GM10248 (cell line): ENCODE measurements at places on chromosomes 12 and 14.
A peak's percentile ranks its signal among the peaks of the same experiment; 100 is the strongest.

GRCh38 chr12:72631926-72632685, 359.9 kb downstream of the TRHDE start:
- no peak for DNase-seq

DNA sequence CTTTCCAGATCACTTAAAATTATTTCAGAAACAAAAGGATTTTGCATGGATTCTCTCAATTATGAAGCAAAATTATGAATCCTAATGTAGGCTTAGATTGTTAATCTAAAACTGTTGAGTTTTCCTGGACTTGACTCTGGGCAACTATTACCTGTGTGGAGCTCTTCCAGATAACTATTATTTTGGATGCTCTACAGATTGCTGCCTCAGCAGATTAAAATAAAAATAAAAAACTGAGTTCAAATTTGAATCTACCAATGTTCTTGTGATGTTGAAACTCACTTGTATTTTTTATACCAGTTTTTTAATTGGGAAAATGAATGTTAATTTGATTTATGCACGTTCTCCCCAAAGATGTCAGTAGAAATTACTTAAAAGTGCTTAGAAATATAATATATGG, 120.5 kb upstream of the NAV3 start:
- no peak for DNase-seq

GRCh38 chr14:63632932-63633514, 8.6 kb downstream of the WDR89 start:
- peak; percentile 40 for DNase-seq

- peak; percentile 82 for DNase-seq
Measured at GRCh38 chr12:4269279-4269991, 4.1 kb upstream of the CCND2 start.

- no peak for DNase-seq
Measured at GRCh38 chr14:90405755-90406154, 8.9 kb downstream of the CALM1 start.

DNA sequence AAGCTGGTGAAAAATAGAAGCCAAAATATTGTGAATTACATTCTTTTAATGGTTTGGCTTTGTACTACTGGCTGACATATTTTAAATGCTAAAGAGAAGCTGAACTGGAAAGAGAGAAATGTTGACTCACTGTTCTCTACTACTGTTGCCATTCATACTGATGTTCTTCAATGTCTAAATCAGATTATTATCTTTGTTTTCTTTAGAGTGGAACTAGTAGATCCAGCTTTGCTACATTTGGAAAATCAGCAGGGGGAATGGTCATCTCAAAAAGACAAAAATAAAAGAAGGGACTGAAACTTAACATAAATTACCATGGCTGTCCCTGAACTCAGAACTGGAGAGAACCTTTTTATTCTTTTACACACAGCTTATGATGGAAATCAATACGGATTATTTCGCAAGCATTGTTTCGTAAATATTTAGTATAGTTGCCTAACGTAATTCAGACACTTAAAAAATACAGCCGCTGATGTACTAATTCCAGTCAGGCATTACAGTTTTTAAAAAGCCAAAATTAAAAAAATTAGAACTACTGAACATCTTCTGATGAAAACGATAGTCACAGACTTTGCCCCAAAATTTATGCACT, 76.3 kb upstream of the OTX2 start:
- DNase-seq: no peak

DNA sequence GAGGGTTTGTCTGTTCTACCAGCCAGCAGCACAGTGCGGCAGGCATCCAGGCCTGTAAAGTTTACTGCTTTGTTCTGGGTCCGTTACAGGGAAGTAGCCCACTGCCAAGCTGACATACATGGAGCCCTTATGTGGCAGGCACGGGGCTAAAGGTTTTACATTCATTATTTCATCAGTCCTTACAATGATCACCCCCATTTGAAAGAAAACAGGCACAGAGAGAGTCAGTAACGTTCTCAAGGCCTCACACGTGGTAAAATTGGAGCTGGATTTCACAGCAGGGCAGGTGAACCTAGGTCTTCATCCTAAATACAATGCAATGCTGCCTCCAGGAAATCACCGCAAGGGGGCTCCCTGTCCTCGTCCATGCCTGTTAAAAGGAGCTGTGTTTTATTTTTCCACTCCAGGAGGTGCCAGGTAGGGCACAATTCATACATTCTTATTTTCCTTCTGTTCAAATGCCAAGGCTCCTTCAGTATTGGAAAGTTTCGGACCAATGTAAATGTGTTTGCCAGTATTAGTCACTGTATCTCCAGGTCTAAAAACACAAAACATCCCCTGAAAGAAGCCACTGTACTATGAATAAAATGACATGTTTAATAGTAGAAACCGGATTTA, 172.2 kb upstream of the GZMB start:
- peak; percentile 43 for DNase-seq

DNA sequence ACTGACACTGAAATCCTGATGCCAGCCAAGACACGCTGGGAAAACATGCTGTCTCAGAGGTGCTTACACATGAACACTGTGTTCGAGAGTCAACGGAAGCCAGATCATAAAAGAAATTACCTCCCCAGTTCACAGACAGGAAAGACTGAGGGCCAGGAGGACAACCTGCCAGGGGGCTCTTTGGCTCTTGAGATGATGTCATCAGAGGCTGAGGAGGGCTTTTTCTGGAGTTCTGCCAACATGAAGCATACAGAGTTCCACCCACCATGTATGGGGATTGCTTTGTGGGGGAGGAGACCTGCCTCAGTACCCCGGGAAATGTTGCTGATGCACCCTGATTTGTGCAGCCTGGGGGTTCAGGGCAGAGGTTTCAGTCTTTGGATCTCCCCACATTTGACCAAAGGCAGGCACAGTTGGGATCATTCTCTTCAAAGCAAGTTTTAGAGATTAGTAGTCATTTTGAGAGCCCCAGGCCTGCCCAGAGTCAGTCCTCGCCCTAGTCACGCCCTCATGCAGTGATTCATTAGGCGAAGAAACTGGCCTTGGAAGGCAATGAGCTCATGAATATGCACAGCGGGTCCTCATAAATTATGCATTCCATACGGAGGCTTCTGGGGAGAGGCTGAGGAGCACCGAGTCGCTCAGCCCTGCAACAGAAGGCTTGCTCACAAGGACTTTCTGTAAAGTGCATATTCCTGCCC, 34.9 kb upstream of the EML1 start:
- DNase-seq: no peak

DNA sequence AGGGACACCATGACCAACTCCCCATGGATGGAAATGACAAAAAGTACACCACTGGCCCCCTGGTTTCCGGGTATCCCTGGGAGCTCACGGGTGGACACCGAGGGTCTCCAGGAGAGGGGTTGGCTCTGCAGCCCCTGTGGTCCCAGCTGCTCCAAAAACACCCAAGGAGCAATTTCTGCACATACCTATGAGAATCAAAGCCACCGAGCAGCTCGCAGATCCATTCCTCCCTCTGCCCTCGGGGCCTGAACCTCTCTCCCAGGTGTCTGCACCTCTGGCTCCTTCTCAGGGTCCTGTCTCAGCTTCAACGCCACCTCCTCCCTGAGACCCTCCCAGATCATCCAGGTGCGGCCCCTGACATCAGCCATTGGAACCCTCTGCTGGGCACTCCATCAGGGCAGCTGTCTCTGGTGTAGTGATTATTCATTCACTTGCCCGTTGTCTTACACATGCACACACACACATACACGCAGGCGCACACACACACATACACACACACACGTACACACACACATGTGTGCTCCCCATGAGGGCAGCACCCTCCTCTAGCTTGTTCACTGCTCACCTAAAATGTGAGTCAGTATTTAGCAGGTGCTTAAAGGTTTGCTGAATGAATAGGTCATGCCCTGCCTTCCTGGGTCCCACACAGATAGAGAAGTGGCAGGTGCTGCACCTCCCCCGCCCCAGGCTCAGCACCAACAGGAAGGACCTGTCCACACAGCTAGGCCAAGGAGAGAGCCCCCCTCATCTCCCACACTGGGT, 5.9 kb downstream of the RIMBP2 start:
- DNase-seq: no peak

DNA sequence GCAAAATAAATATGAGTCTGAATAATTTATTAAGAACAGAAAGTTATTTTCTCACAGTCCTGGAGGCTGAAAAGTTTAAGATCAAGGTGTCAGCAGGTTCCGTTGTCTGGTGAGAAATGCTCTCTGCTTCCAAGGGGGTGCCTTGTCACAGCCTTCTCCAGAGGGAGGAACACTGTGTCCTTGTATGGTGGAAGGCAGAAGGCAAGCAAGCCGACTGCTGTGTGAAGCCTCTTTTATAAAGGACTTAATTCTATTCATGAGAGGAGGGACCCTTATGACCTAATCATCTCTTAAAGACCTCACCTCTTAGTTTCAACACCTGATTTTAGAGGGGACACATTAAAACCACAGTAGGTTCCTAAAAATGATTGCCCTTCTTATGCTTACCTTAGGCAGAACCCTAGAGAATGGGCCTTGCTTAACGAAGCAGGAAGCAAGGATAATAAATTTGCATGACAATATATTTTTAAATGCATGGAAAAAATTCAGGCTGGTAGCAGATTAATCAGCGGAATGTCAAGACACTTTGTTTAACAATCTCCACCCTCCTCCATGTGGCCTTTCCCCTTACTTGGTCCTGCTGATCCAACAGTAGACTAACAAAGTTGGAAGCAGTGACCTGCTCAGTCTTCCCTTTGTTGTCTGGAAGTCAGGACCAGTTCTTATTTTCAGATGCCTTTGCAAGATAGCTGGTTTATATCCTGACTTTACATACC, 154.9 kb downstream of the DYRK2 start:
- no peak for DNase-seq

- DNase-seq: no peak
Measured at GRCh38 chr14:40599725-40600124, 1007.0 kb upstream of the LRFN5 start.

DNA sequence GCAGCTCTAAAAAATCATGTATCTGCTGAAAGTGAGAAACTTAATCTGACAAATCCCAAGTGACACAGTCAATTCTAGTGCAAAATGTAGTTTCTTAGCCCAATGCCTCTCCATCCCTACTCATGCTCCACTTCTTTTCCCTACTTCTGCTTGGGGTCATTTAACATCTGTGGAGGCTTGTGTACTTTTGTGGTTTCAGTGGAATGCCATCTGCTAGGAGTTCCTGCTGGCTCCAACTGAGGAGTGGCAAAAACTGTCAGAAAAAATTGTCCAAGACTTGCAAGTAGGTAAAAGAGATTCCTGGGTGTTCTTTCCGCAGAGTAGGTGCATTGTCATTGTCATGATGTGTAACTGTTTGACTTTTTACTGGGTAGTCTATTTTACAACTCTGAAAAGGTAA, 12.5 kb upstream of the AVPR1A start:
- DNase-seq: no peak

GRCh38 chr12:9741726-9742125, 8.8 kb upstream of the CLECL1 start:
- peak; percentile 54 for DNase-seq

- DNase-seq: no peak
Measured at GRCh38 chr12:121278169-121279070, 18.1 kb downstream of the CAMKK2 start.
